ENCODE measurements at places on chromosomes 4 and X.
A peak's percentile ranks its signal among the peaks of the same experiment; 100 is the strongest.

- H3K4me1 ChIP-seq = peaks cover 26% of the 10 kb centered on the region
- no peak overlapping the region for H3K4me3 ChIP-seq
- no peak for DNase-seq
- no peaks in the 10 kb centered on the region for H3K36me3 ChIP-seq
These were observed 62.7 kb downstream of the GAB1 start for GRCh38 chr4:143399113-143399949.

- no peaks in the 10 kb centered on the region for H3K27me3 ChIP-seq
- H3K27ac ChIP-seq = no peak overlapping the region
- no peaks in the 10 kb centered on the region for H3K4me1 ChIP-seq
- H3K4me3 ChIP-seq = no peak overlapping the region
These were observed 14.3 kb downstream of the LRPAP1 start for GRCh38 chr4:3517731-3518510.

- H3K4me1 ChIP-seq = no peaks in the 10 kb centered on the region
- no peaks in the 10 kb centered on the region for H3K27me3 ChIP-seq
- H3K36me3 ChIP-seq = no peaks in the 10 kb centered on the region
- H3K4me3 ChIP-seq = no peak overlapping the region
- no peak for DNase-seq
- no peak overlapping the region for H3K27ac ChIP-seq
These were observed 260.8 kb upstream of the TENM3 start for GRCh38 chr4:181982437-181982836.

DNA sequence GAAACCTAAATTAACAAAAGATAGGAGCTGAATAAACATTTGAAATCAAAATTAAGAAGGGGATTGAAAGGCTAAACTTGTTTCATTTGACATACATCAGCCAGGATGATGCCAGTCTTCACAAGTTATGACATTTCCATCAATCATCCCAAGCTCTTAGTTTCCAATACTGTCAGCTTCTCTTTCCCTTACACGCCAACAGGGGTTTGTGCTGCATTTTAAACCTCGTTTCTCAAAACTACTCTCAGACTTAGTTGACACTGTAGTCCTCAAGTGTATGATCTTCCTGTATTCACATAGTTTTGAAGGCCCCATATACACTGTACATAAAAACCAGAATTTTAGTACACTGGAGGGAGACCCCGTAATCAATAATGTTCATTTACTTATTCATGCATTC lies 840 bp upstream of the P2RY10 start:
- no peak overlapping the region for H3K27ac ChIP-seq
- no peaks in the 10 kb centered on the region for H3K4me1 ChIP-seq
- no peak for DNase-seq
- H3K36me3 ChIP-seq = no peaks in the 10 kb centered on the region

DNA sequence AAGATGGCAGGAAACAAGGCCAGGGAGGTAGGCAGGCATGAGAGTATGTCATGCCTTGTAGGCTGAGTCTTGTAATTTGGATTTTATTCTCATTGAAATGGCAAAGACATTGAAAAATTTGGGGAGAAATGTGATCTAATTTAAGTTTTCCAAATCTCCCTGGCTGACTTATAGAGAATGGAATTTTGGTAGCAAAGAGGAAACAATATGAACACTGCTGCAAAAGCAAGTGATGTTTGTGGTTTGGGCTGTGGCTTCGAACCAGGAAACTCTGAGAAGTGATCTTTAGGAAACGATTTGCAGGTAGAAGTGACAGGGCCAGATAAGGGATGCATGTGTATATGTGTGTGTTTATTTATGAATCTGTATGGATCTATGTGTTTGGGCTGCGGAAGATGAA lies 35.6 kb downstream of the ARSJ start:
- H3K36me3 ChIP-seq = no peaks in the 10 kb centered on the region
- no peak overlapping the region for H3K4me3 ChIP-seq
- no peaks in the 10 kb centered on the region for H3K4me1 ChIP-seq

DNA sequence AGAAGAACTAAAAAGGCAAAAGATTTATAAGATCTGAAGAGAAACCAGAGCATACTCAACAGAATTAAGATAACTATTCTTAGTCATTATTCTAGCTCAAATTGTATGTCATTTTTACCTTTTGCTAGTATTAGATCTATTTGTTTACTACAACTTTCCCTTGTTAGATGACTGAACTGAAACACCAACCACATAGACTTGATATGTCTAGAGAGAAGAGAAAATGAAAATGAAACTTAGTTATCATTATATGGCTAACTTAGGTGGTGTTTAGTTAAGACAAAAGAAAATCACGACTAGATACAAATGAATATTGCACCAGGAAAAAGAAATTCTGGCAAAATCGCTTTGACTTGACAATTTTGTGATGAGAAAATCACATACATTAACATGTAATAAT lies 690.8 kb downstream of the PCDH18 start:
- H3K27ac ChIP-seq = no peak overlapping the region
- H3K36me3 ChIP-seq = no peaks in the 10 kb centered on the region
- H3K27me3 ChIP-seq = no peaks in the 10 kb centered on the region
- H3K4me1 ChIP-seq = no peaks in the 10 kb centered on the region
- DNase-seq = no peak

DNA sequence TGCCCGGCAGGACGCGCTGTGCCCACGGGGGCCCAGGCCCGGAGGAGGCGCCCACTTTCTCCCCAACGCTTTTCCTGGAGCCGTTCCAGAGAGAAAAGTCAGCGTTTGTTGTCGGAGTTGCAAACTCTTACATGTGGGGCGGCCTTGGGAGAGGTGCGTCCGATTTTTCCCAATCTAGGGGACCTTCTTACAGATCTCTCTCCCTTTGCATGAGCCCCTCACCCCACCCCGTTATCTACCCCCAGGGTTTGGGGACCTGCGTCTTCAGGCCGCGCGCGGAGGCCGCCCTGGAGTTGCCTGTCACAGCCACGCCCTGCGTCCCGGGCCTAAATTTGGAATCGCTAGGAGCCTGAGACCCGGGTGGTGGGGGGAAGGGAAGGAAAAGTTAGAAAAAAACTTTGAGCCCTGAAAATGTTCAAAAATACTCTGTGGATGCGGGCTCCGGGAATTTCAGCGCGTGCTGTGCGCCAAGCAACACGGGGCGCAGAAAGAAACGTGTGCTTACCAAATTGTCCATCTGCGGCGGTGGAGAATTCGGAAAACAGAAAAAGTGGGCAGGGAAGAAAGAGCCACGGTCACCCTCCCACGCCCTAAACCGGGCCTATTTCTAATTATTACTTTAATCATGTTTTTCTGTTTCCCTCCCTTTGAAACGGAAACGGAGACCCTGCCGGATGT lies 587 bp downstream of the CD99 start:
- DNase-seq = peak; percentile 41
- no peaks in the 10 kb centered on the region for H3K27me3 ChIP-seq
- H3K4me3 ChIP-seq = peak overlapping the region; percentile 98
- peak overlapping the region; percentile 93 for H3K27ac ChIP-seq

- no peak overlapping the region for H3K4me3 ChIP-seq
- H3K27ac ChIP-seq = no peak overlapping the region
- H3K36me3 ChIP-seq = no peaks in the 10 kb centered on the region
- no peak for DNase-seq
- H3K4me1 ChIP-seq = no peaks in the 10 kb centered on the region
- H3K27me3 ChIP-seq = no peaks in the 10 kb centered on the region
These were observed 965.9 kb downstream of the FSTL5 start for GRCh38 chr4:161197912-161198311.

- no peak for DNase-seq
- no peaks in the 10 kb centered on the region for H3K36me3 ChIP-seq
- no peak overlapping the region for H3K4me3 ChIP-seq
- H3K27ac ChIP-seq = no peak overlapping the region
These were observed 86.6 kb downstream of the TIGD2 start for GRCh38 chr4:89197920-89198319.

GRCh38 chr4:153257151-153257620 lies 52.9 kb downstream of the TRIM2 start:
- no peaks in the 10 kb centered on the region for H3K36me3 ChIP-seq
- DNase-seq = no peak
- peaks cover 52% of the 10 kb centered on the region for H3K4me1 ChIP-seq
- H3K27me3 ChIP-seq = no peaks in the 10 kb centered on the region
- peak overlapping the region; percentile 41 for H3K27ac ChIP-seq

GRCh38 chrX:121103381-121103780 lies 56.0 kb downstream of the GLUD2 start:
- no peaks in the 10 kb centered on the region for H3K27me3 ChIP-seq
- DNase-seq = no peak
- H3K36me3 ChIP-seq = no peaks in the 10 kb centered on the region
- no peak overlapping the region for H3K4me3 ChIP-seq
- no peaks in the 10 kb centered on the region for H3K4me1 ChIP-seq

DNA sequence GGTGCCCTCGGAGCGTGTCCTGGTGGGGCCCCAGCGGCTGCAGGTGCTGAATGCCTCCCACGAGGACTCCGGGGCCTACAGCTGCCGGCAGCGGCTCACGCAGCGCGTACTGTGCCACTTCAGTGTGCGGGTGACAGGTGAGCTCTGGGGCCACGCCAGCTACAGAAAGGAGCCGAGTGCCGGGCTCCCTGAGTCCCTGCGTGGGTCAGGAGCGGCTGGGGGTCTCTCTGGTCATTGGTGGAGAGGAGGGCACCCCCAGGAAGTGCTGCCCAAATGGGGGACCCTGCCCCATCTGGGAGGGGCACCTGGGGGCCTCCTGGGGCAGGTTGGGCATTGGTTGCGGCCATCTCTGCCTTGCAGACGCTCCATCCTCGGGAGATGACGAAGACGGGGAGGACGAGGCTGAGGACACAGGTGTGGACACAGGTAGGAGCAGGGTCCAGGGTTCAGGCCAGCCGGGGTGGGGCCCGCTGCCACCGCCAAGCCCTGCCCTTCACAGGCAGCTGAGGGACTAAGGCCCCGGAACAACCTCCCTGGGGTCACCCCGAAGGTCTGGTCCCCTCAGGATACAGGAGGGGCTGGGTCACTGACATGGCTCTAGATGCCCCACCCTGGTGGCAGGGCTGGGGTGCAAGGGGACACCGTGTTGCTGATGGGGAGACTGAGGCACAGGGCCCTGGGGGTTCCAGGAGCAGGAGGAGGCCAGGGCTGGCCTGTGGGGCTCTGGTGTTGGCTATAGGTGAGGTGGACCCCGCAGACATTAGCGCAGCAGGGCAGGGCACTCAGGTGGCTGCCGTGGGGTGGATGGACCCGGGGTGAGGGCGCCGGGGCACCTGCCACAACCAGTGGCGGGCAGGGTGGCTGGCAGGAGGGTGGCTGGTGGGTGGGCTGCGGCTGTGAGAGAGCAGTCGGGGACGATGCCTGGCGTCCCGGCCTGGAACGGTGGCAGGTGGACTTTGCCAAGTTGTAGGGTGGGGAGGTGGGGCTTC lies 6.6 kb downstream of the FGFR3 start:
- H3K27ac ChIP-seq = no peak overlapping the region
- no peak overlapping the region for H3K4me3 ChIP-seq
- DNase-seq = peak; percentile 64
- H3K36me3 ChIP-seq = no peaks in the 10 kb centered on the region

- H3K4me1 ChIP-seq = peaks cover 32% of the 10 kb centered on the region
- peak; percentile 67 for DNase-seq
- no peak overlapping the region for H3K27ac ChIP-seq
- H3K27me3 ChIP-seq = no peaks in the 10 kb centered on the region
These were observed 81.8 kb downstream of the FRYL start for GRCh38 chr4:48698029-48698971.

DNA sequence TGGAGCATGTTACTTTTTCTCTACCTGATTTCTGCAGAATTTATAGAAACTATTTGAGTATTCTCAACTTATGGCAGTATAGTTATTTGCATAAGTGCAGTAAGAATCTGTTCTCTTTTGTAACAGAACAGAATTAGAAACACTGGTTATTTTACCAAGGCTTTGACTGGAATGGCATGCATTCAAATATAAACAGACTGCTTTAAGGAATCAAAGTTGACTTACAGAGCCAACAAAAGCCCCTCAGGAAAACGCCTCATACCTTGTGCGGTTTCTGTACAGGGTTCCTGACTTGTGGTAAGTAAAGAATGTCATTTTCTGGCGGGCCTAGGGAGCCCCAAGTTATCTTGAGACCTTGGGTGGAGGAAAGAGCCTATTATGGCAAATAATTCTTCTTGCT lies 97.1 kb downstream of the GPR143 start:
- no peak for DNase-seq
- H3K4me3 ChIP-seq = no peak overlapping the region
- no peaks in the 10 kb centered on the region for H3K36me3 ChIP-seq

DNA sequence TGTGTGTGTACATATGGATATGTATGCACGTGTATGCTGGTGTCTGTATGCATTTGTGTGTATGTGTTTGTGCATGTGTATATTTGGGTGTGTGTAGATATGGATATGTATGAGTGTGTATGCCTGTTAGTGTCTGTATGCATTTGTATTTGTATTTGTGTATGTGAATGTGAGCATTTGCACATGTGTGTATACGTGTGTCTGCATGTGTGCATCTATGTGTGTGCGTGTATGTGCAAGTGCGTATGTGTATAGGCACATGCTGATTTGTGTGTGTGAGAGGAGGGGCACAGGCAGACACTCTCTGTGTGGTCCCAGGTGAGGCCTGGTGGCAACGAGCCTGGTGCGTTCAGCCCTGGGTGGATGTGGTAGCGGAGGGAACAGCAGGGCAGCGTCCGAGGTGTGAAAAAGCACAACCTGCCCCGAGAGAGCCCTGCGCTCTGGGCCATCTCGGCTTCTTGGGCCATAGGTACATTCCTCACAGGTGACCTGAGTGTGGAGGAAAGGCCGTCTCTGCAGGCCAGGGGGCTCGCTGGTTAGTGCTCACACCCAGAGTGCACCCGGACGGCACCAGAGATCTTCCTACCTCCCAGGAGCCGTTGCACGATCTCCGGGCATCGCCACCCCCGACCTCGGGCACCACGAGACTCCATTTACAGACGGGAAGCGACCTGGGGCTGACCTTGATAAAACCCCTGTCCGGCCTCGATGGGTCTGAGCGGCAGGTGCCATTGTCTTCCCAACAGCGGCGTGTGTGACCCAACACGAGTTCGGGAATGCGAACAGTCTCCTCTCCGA lies 45.0 kb downstream of the ASMT start:
- no peak overlapping the region for H3K4me3 ChIP-seq
- no peaks in the 10 kb centered on the region for H3K4me1 ChIP-seq
- H3K27me3 ChIP-seq = no peaks in the 10 kb centered on the region

- no peaks in the 10 kb centered on the region for H3K4me1 ChIP-seq
- H3K4me3 ChIP-seq = no peak overlapping the region
- no peaks in the 10 kb centered on the region for H3K27me3 ChIP-seq
- no peak for DNase-seq
- H3K36me3 ChIP-seq = no peaks in the 10 kb centered on the region
These were observed 96.5 kb upstream of the ESX1 start for GRCh38 chrX:104351173-104351769.

GRCh38 chr4:26490111-26490959 lies at the start of gene CCKAR:
CCKAR (minus strand) TSS chr4:26490484; CDS start chr4:26490267, 217 bp downstream.
- H3K4me1 ChIP-seq = no peaks in the 10 kb centered on the region
- no peak for DNase-seq
- no peaks in the 10 kb centered on the region for H3K36me3 ChIP-seq
- no peaks in the 10 kb centered on the region for H3K27me3 ChIP-seq

DNA sequence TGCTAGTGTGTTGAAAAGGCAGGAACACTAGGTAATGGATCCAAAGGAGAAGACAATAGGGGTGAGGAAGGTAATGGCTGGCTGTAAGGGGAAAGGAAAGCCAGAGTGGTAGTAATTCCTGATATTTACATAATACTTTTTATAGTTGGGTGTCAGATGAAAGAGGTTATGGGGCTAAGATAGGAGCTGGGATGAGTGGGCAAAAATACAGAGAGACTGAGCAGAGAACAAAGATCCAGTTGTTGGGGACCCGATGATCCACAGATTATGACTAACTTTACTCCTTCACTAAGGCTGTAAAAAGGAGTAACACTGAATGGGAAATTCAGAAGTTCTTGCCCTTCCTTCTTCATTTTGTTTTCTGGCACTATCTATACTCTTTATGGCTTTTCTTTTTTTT lies 138.2 kb downstream of the KLHL13 start:
- H3K27ac ChIP-seq = peak overlapping the region; percentile 29
- H3K4me1 ChIP-seq = no peaks in the 10 kb centered on the region
- H3K36me3 ChIP-seq = no peaks in the 10 kb centered on the region
- no peaks in the 10 kb centered on the region for H3K27me3 ChIP-seq

Measured in transverse colon (tissue), 4 donors.